Activated T-cell treated with anti-CD3 and anti-CD28 coated beads, Interleukin-2, amount 50 U/mL, for 48 hours (primary cell): ENCODE measurements at places on chromosomes 1 and 21.

DNA sequence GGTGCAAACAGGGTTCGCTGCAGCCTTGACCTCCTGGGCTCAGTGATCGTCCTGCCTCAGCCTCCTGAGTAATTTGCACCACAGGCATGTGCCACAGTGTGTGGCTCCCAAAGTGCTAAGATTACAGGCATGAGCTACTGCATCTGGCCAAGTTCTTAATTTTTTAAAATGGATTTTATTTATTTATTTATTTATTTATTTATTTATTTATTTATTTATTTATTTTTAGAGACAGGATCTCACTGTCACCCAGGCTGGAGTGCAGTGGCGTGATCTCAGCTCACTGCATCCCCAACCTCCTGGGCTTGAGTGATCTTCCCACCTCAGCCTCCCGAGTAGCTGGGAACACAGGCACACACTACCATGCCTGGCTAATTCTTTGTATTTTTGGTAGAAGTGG is 54.7 kb downstream of the KIF1B start:
- DNase-seq, result no peak

- DNase-seq, result no peak
Measured at GRCh38 chr1:208275083-208275482, 30.9 kb upstream of the PLXNA2 start.

- DNase-seq, result no peak
Measured at GRCh38 chr1:59071876-59072582, 224.9 kb upstream of the FGGY start.

DNA sequence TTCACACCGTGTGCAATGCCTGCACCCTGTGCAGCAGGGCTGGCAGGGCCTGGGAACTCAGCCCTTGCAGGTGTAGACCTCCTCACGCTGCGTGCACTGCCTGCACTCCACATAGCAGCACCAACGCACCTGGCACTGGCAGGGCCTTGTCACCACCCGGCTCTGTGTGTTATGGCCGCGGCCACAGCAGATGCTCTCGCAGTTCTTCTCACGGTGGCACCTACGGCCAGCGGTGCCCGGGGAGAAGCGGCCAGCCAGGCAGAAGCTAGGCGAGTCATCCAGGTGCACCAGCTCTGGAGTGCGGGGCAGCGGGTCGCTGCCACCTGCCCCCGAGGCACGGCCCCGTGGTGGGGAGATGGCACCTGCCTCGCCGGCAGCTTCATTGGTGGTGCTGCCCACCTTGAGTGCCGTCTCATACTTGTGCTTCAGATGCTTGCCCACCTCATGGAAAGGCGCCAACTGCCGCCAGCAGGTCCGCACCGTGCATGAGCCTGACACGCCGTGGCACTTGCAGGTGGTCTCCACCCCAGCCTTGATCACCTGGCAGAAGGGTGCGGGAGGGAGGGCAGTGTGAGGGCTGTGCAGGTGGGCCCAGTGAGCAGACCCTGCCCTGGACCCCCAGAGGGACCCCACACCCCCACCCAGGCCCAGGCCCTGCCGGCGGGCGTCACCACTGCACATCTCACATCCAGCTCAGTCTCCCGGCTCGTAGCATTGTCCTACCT is 26.1 kb downstream of the WNT9A start:
- no peak for DNase-seq

- DNase-seq, result no peak
Measured at GRCh38 chr1:81129776-81130175, 671.0 kb upstream of the ADGRL2 start.

- DNase-seq, result no peak
Measured at GRCh38 chr1:150332651-150333290, 11.4 kb downstream of the PRPF3 start.
